ENCODE measurements at places on chromosomes 2 and 18.

GRCh38 chr18:30634249-30634648 lies 408.3 kb downstream of the DSC3 start:
- no peak for DNase-seq

GRCh38 chr2:120430501-120430830 lies 84.5 kb downstream of the INHBB start:
- no peak for DNase-seq

DNA sequence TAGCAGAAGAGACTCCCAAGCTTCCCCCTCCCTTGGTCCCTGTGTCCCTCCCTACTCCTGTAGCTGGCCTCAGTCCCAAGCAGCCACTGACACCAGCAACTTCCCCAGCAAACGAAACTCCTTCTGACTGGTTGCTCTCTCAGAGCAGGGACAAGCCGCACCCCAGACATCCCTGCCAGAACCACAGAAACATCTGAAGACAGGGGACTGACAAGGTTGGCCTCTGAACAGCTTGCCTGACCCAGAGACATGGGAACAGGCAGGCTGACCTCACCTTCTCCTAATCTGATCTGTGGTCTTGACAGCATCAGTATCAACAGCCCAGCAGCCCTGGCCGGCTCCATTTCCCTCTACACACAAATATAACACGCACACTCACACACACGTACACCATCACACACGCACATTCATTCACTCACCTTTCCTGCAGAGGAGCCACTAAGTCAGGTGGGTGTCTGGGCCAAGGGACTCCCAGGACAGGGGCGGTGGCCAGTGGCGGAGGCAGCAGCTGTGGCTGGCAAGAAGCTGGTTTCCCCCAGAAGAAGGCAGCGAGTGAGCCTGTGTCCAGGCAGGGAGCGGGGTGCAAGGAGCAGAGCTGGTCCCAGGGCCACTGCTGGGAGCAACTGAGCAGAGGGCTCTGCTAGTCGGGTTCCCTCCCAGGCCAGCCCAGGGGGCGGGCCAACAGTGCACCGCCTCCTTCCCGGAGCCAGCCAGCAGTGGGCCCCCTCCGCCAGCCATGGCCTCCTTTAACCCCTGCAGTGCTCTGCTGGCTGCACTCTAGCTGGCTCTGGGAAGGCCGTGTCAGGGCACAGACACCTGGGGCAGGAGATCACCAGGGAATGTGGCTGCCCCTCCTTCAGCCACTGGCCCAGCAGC lies 59.1 kb downstream of the TNS1 start:
- DNase-seq, result no peak

GRCh38 chr2:166375736-166376487 lies at the start of gene SCN9A:
Gene SCN9A, minus strand, starts transcription at chr2:166375944. Its CDS starts 64,188 bp downstream, at chr2:166311756.
- peak; percentile 95 for DNase-seq

GRCh38 chr2:150900913-150901312 lies 360.8 kb downstream of the RBM43 start:
- no peak for DNase-seq

- no peak for DNase-seq
Measured at GRCh38 chr2:229654437-229654836, 59.9 kb downstream of the DNER start.
